ENCODE measurements at places on chromosomes 16 and 17.

DNA sequence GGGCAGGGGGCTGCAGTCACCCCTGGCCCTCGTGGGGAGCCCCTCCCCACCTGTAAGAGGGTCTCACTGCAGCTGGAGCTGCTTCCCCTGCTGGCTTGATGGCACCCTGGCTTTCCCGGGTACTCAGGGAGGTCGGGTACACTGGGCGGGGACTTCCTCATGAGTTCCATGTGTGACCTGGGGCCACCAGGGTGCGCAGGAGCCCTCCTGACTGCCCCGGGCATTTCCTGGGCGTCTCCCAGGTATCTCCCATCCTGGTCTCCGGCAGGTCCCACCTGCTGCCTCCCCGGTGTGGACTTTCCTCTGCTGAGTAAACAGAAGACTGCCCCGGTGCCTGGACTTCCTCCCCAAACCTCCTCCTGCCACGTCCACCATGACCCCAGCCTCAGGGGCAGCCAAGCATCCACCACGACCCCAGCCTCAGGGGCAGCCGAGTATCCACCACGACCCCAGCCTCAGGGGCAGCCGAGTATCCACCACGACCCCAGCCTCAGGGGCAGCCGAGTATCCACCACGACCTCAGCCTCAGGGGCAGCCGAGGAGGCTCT is 40.9 kb downstream of the CBFA2T3 start:
- H3K36me3 ChIP-seq: no peaks in the 10 kb centered on the region
- DNase-seq: no peak
- H3K27me3 ChIP-seq: no peaks in the 10 kb centered on the region
- H3K27ac ChIP-seq: no peak overlapping the region
- no peak overlapping the region for H3K4me3 ChIP-seq
- H3K4me1 ChIP-seq: no peaks in the 10 kb centered on the region

DNA sequence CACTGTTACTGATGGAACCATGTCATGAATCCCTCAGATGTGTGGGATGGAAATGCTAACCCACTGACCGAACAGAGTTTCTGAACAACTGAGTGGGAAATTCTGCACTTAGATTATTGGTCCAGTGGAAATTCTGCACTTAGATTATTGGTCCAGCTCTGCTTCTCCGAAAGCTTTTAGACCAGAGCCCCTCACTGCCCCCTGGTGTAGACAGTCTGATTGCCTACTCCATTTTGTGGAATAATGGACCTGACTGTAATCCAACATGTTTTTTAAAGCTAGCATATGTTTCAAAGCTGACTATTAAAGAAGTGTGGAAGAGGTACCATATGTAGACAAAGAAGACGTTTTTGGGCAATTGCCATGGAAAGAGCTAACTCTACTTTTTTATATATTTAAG is 50.3 kb upstream of the TBX2 start:
- no peaks in the 10 kb centered on the region for H3K27me3 ChIP-seq
- no peak for DNase-seq
- H3K4me1 ChIP-seq: peaks cover 9% of the 10 kb centered on the region
- no peaks in the 10 kb centered on the region for H3K36me3 ChIP-seq

DNA sequence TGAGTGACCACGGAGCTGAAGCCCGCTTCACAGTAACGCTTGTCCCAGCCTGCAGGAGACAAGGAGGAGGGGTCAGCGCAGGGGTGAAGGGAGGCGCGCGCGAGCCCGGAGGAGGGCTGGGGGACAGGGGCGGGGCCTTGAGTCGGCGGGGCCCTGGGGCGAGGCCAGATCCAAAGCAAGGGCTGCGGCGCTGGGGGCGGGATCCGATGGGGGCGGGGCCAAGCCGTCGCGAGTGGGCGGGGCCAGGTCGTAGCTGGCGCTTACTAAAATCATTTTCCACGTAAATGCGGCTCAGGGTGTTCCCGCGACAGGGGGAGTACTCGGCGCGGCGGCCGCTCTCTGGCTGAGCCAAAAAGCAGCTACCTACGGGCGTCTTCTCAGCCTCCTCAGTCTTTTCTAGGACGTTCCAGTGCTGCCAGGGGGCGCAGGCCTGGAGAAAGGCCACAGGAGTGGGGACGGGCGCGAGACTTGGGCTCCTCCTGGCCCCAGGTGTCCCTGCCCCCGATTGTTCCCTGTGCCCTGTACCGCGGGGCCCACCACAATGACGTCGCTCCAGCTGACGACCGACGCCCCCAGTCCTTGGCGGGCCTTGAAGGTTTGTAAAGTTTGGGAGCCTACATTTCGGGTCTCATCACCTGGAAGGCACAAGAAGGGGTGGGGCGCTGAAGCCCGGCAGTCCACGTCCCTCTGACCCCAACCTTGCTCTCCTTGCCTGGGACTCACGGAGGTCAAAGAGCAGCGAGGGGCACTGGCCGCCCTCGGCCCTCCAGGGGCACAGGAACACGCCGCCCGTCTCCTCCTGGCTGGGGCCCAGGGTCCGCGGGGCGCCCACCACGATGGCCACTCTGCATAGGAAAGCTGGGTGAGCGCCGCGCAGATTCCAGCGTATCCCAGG is 3.9 kb downstream of the ITGA2B start:
- peak overlapping the region; percentile 29 for H3K4me3 ChIP-seq
- no peaks in the 10 kb centered on the region for H3K4me1 ChIP-seq
- H3K27ac ChIP-seq: peak overlapping the region; percentile 36

- DNase-seq: no peak
- H3K4me1 ChIP-seq: no peaks in the 10 kb centered on the region
- no peak overlapping the region for H3K27ac ChIP-seq
- no peak overlapping the region for H3K4me3 ChIP-seq
Measured at GRCh38 chr17:65290616-65291015, 153.4 kb downstream of the RGS9 start.

GRCh38 chr17:72927146-72927545 is 165.3 kb downstream of the SLC39A11 start:
- no peaks in the 10 kb centered on the region for H3K4me1 ChIP-seq
- DNase-seq: no peak
- no peak overlapping the region for H3K27ac ChIP-seq
- H3K4me3 ChIP-seq: no peak overlapping the region

- no peak for DNase-seq
- H3K27me3 ChIP-seq: no peaks in the 10 kb centered on the region
- H3K27ac ChIP-seq: no peak overlapping the region
- no peak overlapping the region for H3K4me3 ChIP-seq
- H3K4me1 ChIP-seq: no peaks in the 10 kb centered on the region
Measured at GRCh38 chr17:70875729-70876310, 706.5 kb downstream of the KCNJ2 start.

DNA sequence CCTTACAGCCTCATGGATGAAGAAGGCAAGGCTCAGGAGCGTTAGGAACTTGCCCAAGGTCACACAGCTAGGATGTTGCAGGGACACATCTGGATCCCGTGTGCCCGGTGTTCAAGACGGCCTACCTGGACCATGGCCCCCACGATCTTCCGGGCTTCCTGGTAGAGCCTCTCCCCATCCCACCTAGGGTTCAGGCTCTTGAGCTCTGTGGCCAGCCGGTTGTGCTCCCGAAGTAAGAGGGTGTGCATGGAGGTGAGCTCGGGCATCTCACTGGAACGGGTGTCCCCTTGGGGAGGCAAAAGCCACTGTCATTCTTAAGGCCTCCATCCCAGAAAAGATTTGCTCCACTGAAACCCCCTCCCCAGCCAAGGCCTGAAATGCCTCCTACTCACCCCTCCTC is 5.3 kb downstream of the MPO start:
- no peak overlapping the region for H3K27ac ChIP-seq
- H3K4me1 ChIP-seq: no peaks in the 10 kb centered on the region
- no peaks in the 10 kb centered on the region for H3K27me3 ChIP-seq
- H3K36me3 ChIP-seq: no peaks in the 10 kb centered on the region

DNA sequence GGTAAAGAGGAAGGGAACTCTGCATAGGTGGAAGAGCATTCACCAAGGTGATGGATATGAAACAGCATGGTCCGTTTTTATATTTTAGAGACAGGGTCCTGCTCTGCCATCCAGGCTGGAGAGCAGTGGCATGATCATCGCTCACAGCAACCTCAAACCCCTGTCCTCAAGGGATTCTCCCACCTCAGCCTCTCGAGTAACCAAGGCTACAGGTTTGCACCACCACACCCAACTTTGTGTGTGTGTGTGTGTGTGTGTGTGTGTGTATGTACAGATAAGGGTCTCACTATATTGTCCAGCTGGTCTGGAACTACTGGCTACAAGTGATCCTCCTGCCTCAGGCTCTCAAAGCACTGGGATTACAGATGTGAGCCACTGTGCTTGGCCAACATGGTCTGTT is 77.5 kb upstream of the NACA2 start:
- H3K36me3 ChIP-seq: no peaks in the 10 kb centered on the region
- no peak overlapping the region for H3K27ac ChIP-seq
- no peak for DNase-seq
- no peaks in the 10 kb centered on the region for H3K27me3 ChIP-seq

- no peak for DNase-seq
- H3K4me3 ChIP-seq: no peak overlapping the region
- H3K27ac ChIP-seq: no peak overlapping the region
Measured at GRCh38 chr16:18950469-18951185, 24.4 kb upstream of the SMG1 start.

Measured in prostate gland (tissue), 2 donors.